ENCODE measurements at places on chromosomes 2 and 18.

DNA sequence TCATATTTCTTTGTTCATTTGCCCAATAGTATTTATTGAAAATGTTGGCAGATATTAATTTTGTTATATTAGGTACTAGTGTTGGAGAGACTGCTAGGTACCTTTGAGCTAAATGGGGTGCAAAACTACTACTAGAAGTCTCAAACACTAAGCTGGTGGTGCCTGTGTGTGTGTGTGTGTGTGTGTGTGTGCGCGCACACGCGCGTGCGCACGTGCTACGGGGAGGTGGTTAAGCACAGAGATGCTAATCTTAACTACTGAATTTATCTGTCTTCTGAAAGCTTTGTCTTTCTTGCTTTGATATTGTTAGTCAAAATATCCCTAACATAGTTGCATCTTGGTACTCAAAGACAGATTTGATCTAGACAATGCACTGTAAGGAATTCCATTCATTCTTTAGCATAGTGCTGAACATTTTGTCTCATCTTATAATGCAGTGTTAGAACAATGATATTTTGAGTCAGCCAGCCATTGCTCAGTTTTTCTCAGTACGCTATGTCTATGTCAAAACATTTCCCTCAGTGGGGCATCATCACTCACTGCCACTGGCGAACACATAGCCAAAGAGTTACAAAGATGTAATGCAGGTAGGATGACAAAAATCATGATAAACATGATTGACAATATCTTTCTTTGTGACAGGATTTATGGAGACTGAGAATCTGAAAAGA is 396.0 kb upstream of the RGPD4 start:
- no peak for DNase-seq

DNA sequence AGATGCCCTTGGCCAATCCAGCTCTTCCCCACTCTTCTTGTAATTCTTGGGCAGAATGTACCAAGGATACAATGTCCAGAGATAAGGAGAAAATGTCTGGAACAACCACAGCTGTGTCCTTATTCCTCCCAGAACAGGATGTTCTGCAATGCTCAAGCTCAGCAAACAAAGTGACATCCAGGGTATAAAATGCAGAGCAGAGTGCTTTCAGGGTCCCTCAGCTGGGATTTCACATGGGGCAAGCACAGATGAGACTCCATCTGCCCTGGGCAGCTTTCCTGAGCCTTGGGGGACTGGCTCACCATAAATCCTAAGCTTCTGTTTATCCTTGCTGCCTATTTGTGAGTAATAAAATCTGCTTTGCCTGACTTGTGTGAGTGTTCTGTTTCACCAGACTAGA is 127.4 kb downstream of the VAPA start:
- DNase-seq: no peak

DNA sequence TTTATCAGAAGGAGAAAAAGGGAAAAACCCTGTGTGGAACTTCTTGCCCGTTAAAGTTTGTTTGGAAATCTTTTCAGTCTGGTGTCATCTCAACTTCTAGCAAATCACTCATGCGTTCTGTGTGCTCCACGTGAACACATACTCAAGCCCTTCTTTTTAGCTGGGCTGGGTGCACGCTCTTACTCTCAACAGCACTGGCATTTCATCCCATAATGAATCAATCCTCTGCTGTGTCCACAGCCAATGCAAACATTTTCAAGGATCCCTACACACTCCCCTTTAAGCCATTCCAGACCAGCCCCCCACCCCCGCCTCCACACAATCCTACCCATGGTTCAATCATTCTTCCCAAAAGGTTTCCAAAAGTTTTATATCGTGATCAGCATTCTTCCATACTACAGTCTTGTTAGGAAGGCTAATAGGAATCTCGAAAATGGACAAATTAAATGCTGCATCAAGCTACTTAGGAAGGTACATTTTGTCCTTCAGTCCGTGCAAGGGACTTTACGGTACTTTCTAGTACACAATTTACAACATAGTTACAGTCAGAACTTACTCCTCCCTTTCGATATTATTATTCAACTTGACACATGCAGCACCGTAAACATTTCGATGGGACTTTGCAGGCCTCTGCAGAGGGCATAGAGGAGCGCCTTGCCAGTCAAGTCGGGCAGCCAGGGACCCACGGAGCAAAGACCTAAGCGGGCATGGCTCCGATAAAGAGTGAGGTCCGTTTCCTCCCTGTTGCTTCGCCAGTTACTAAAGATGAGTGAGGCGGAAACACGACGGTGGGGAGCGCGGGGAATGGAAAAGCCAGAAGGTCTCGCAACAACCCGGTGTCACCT is 1.4 kb downstream of the PTGR3 start:
- DNase-seq: peak; percentile 54

GRCh38 chr2:219234331-219234730 is 4.7 kb downstream of the ANKZF1 start:
- no peak for DNase-seq

GRCh38 chr2:42951263-42951938 is 159.0 kb upstream of the HAAO start:
- DNase-seq: no peak

DNA sequence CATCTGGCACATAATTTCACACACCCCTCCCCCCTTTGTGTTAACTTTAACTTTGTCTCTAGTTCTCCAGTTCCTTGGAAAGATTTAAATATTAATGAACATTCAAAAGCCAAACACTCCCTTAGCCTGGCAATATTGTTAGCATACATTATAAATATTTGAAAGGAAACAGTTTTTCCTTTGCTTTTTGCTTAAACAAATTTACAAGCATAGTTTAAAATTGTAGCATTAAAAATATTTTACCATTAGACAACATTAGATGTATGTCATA is 113.1 kb upstream of the SLC38A11 start:
- DNase-seq: no peak

GRCh38 chr2:214960677-214961076 is 151.2 kb upstream of the BARD1 start:
- DNase-seq: no peak

GRCh38 chr18:41752826-41753225 is 202.2 kb upstream of the PIK3C3 start:
- no peak for DNase-seq
